ENCODE measurements at places on chromosomes 4 and X.

GRCh38 chrX:155070663-155070974 is 317 bp downstream of the CMC4 start:
- no peaks in the 10 kb centered on the region for H3K36me3 ChIP-seq
- DNase-seq, result no peak
- peak overlapping the region; percentile 76 for H3K27ac ChIP-seq
- peak overlapping the region; percentile 71 for H3K4me3 ChIP-seq

- no peaks in the 10 kb centered on the region for H3K4me1 ChIP-seq
- no peak overlapping the region for H3K4me3 ChIP-seq
- H3K27ac ChIP-seq, result no peak overlapping the region
- H3K27me3 ChIP-seq, result no peaks in the 10 kb centered on the region
Measured at GRCh38 chr4:80058740-80059139, 14.3 kb downstream of the ANTXR2 start.

DNA sequence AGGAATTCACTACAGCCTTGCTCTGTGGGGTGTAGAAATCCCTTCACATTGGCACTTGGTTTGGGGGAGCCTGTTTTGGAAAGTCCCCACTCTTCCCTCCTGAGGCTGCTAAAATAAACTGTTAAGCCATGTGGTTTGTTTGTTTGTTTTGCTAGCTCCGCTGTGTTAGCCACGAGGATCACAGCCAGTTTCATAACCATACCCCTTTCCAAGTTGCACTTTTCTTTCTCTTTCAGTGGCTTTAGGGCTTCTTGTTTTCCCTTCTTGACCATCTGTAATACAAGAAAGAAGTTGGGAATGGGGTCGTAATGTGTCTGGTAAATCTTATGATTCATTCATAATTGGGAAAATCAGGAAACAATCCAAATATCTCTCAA is 24.8 kb upstream of the UXT start:
- no peak overlapping the region for H3K4me3 ChIP-seq
- H3K36me3 ChIP-seq, result no peaks in the 10 kb centered on the region
- no peak overlapping the region for H3K27ac ChIP-seq
- no peak for DNase-seq

DNA sequence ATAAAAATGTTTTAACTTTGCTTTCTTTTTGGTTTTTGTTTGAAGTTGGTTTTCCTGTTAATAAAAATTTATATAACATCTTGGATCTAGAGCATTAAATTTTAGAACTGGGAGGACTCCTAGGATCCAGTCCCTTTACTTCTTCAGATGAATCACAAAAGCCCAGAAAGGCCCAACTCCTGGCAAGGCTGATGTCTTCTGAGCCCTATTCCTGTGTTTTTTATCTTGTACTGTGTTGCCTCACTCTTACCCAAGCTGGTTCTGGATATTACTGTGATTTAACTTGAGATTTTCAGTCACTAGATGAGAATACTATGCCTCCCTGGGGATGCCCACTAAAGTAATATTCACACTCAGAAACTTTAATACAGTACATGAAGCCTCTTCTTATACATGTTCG is 127.1 kb upstream of the GALNT7 start:
- no peaks in the 10 kb centered on the region for H3K27me3 ChIP-seq
- no peak overlapping the region for H3K27ac ChIP-seq
- no peak for DNase-seq

- DNase-seq, result no peak
- no peak overlapping the region for H3K4me3 ChIP-seq
- H3K27me3 ChIP-seq, result no peaks in the 10 kb centered on the region
- peaks cover 21% of the 10 kb centered on the region for H3K4me1 ChIP-seq
Measured at GRCh38 chrX:154092371-154092770, 5.1 kb downstream of the MECP2 start.

- no peak overlapping the region for H3K4me3 ChIP-seq
- no peaks in the 10 kb centered on the region for H3K4me1 ChIP-seq
- H3K27ac ChIP-seq, result no peak overlapping the region
- H3K27me3 ChIP-seq, result no peaks in the 10 kb centered on the region
- no peaks in the 10 kb centered on the region for H3K36me3 ChIP-seq
Measured at GRCh38 chr4:70629469-70630090, 1.0 kb downstream of the ENAM start.

GRCh38 chr4:121594796-121595526 is 101.8 kb downstream of the ANXA5 start:
- DNase-seq, result peak; percentile 28
- H3K36me3 ChIP-seq, result no peaks in the 10 kb centered on the region
- peak overlapping the region; percentile 60 for H3K27ac ChIP-seq
- no peak overlapping the region for H3K4me3 ChIP-seq
- H3K4me1 ChIP-seq, result peaks cover 9% of the 10 kb centered on the region
- no peaks in the 10 kb centered on the region for H3K27me3 ChIP-seq

DNA sequence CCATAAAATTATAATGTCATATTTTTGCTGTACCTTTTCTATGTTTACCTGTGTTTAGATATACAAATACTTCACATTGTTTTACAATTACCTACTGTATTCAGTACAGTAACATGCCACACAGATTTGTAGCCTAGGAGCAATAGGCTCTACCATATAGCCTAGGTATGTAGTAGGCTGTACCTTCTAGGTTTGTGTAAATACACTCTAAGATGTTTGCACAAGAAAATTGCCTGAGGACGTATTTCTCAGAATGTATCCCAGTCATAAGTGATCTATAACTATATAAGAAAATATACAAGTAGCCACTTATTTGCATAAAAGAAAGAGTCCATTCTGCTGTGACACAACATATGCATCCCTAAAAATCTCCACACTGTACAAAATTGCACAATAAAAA is 36.3 kb upstream of the SCML1 start:
- no peaks in the 10 kb centered on the region for H3K4me1 ChIP-seq
- H3K36me3 ChIP-seq, result no peaks in the 10 kb centered on the region
- H3K27ac ChIP-seq, result no peak overlapping the region
- H3K4me3 ChIP-seq, result no peak overlapping the region
- DNase-seq, result peak; percentile 67

- no peaks in the 10 kb centered on the region for H3K27me3 ChIP-seq
- H3K4me3 ChIP-seq, result no peak overlapping the region
- no peaks in the 10 kb centered on the region for H3K4me1 ChIP-seq
- H3K36me3 ChIP-seq, result no peaks in the 10 kb centered on the region
- no peak overlapping the region for H3K27ac ChIP-seq
- no peak for DNase-seq
Measured at GRCh38 chr4:94351319-94351718, 8.7 kb upstream of the HPGDS start.

DNA sequence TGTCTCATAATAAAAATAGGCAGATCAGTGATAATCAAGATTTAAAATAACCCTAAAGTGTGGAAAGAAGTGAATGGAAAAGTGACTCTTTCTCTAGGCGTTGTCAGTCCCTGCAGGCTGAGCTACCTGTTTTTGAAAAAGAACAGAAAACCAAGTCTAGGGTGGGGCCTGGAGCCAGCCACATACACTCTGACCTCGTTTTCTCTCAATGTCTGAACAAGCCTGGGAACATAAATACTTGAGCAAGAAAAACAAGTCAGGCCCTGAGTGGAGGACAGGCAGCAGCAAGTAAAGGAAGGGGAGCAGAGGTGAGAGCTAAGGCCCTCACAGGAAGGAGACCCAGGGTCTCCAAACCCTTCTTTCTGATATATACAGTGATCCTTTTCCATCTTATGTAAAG is 91.7 kb upstream of the HPF1 start:
- H3K4me3 ChIP-seq, result no peak overlapping the region
- H3K27ac ChIP-seq, result peak overlapping the region; percentile 41
- H3K27me3 ChIP-seq, result no peaks in the 10 kb centered on the region
- DNase-seq, result peak; percentile 10
- peaks cover 10% of the 10 kb centered on the region for H3K4me1 ChIP-seq
- H3K36me3 ChIP-seq, result no peaks in the 10 kb centered on the region

GRCh38 chr4:142581881-142582280 is 264.2 kb downstream of the INPP4B start:
- no peak overlapping the region for H3K27ac ChIP-seq
- H3K4me1 ChIP-seq, result no peaks in the 10 kb centered on the region
- no peak for DNase-seq
- H3K4me3 ChIP-seq, result no peak overlapping the region

DNA sequence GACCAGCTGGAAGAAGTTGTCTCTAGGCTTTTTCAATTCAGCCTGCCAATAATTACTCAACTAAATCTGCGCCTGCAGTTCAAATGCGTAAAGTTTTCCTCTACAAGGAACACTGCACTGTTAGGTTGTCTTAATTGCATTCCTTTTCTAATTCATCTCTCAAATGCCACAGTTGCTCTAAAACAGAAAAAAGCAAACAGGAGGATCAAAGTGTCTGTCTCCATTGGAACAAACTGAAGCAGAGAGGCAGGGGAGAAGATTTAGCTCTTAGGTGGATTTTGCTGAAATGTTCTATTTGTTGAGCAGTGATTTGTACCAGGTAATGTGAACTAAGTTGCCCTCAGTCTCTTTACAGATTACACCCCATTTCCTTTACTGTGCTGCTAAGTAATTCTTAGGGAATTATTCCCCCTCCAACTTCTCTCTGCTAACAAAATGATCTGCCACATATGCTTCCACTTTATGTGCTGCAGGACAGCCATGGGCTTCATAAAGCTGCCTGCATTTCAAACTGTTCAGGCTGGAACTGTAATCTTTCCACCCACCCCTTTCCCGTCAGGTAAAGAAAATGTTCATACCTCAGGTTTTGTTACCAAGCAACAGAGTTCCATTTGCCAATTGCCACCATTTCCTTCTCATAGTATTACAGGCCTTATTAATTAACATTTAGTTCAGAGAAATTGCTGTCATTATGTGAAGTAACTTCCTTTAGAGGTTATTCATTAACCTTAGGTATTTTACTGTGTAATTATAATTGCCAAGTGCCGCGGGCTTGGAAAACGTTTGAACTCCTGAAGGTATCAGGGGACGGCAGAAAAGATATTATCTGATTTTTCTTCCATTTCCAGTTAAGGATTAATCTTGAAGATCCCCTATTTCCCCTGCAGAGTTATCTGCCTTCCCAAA is 149.3 kb downstream of the SPRY1 start:
- H3K4me1 ChIP-seq, result peaks cover 22% of the 10 kb centered on the region
- no peak for DNase-seq
- peak overlapping the region; percentile 64 for H3K27ac ChIP-seq
- no peaks in the 10 kb centered on the region for H3K36me3 ChIP-seq

GRCh38 chr4:173937631-173938270 is 345.7 kb downstream of the FBXO8 start:
- no peak for DNase-seq
- no peaks in the 10 kb centered on the region for H3K27me3 ChIP-seq
- no peak overlapping the region for H3K4me3 ChIP-seq
- H3K4me1 ChIP-seq, result no peaks in the 10 kb centered on the region
- H3K27ac ChIP-seq, result no peak overlapping the region
